Heart right ventricle (tissue), 16 donors: ENCODE measurements at places on chromosomes 4 and X. TPM values are rescaled to one million over a fixed set of nuclear protein-coding genes. Genes with fewer than 3 reads are reported as not detected.

The ZDHHC15 gene
- total RNA-seq: 2.3 TPM

The HAND2 gene
- total RNA-seq: 113 TPM

The CNOT6L gene
- 25.5 TPM for total RNA-seq

The ANK2 gene
- total RNA-seq: 302 TPM

The H2BW2 gene
- total RNA-seq: not detected

The HSPA4L gene
- total RNA-seq: 2.4 TPM

The SPANXB1 gene
- not detected for total RNA-seq

The SUPT20HL2 gene
- total RNA-seq: not detected

The NLGN3 gene
- 0.23 TPM for total RNA-seq

The ANXA3 gene
- 10.2 TPM for total RNA-seq

The YY2 gene
- total RNA-seq: 0.63 TPM

The MGARP gene
- total RNA-seq: 0.62 TPM

The SCRG1 gene
- 0.34 TPM for total RNA-seq

The XG gene
- total RNA-seq: 0.49 TPM

The SSX4B gene
- total RNA-seq: not detected

The MAGEA4 gene
- total RNA-seq: not detected

The MCTS1 gene
- 38.3 TPM for total RNA-seq

The RHOXF2 gene
- not detected for total RNA-seq

The CXCL1 gene
- total RNA-seq: 0.68 TPM

The GABRQ gene
- total RNA-seq: not detected

The STPG2 gene
- total RNA-seq: 0.58 TPM

The FRAS1 gene
- total RNA-seq: 3.6 TPM

The ATP1B4 gene
- 0.59 TPM for total RNA-seq

The GPC3 gene
- total RNA-seq: 3.2 TPM

The PCDH18 gene
- 2.9 TPM for total RNA-seq

The DCHS2 gene
- not detected for total RNA-seq

The MAGEB10 gene
- total RNA-seq: not detected

The CLDN2 gene
- not detected for total RNA-seq

The CSAG1 gene
- total RNA-seq: not detected

The FAT4 gene
- 6.7 TPM for total RNA-seq

The TRIM60 gene
- total RNA-seq: not detected
